Renal cortex interstitium (tissue), 15 donors: ENCODE measurements at places on chromosomes 11 and 22. TPM values are rescaled to one million over a fixed set of nuclear protein-coding genes. Genes with fewer than 3 reads are reported as not detected.

Gene CSTF3
- polyA plus RNA-seq: 59.0 TPM

Gene PRDM11
- 21.4 TPM for polyA plus RNA-seq

Gene RAB39A
- polyA plus RNA-seq: 0.56 TPM

Gene KRTAP5-11
- 0.27 TPM for polyA plus RNA-seq

GRCh38 chr22:43501878-43502277, 90.1 kb downstream of the MPPED1 start:
- no peak for DNase-seq

DNA sequence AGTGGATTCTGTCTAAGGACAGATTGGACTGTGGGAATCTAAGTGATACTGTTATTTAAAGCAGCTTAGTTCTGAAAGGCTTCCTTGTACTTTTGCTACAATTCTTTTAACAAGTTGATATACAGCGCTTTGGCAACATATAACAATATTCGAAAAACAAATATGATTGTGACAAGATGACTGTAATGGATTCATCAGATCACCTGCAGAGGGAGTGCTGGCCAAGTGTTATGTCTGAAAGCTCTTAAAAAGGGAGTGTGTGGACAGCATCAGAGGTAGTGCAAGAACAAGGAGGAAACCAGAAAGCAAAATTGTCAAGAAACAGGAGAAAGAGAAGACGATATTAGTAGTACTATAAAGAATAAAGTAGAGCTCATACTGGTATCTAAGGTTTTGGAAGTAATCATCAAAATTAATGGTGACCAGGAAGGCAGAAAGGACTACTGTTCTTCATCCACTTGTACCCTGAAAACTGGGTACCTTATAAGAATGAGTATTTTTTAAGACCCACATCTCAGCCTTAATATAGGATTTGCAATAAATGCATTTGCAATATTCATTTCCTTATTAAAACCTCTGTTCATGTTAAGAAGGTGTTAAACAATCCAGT, 1112.0 kb upstream of the CCDC90B start:
- no peak for DNase-seq

GRCh38 chr11:120501440-120501839, 10.1 kb upstream of the GRIK4 start:
- DNase-seq: no peak

DNA sequence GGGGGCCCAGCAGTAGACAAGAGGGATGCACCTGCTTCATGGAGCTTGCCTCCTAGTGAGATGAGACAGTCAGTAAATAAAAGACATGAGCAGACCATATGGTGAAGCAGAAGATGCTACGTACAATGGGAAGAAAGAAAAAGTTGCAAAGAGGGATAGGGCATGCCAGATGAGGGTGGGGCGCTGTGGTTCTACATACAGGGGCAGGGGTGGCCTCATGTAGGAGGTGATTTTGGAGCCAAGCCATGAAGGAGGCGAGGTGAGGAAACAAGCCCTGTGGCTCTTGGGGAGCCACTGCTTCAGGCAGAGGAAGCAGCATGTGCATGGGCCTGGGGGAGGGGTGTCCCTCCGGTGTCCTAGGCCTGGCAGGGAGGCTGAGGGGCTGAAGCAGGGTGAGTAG, 15.2 kb downstream of the NAT10 start:
- DNase-seq: no peak

GRCh38 chr11:107856180-107856980, 2.2 kb downstream of the SLC35F2 start:
- DNase-seq: no peak

DNA sequence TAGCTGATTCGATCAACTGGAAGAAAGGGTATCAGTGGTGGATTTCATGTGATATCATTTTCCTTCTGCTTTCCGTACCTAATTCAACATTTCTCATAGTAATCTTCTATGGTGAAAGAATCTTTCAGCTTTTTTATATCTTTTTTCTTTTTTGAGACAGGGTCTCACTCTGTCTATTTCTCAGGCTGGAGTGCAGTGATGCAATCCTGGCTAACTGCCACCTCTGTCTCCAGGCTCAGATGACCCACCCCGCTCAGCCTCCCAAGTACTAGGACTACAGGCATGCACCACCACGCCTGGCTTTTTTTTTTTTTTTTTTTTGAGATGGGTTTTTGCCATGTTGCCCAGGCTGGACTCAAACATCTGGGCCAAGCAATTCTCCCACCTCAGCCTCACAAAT, 18.6 kb upstream of the CHORDC1 start:
- no peak for DNase-seq
